ENCODE measurements at places on chromosomes 3 and 15. TPM values are rescaled to one million over a fixed set of nuclear protein-coding genes. Genes with fewer than 3 reads are reported as not detected.

DNA sequence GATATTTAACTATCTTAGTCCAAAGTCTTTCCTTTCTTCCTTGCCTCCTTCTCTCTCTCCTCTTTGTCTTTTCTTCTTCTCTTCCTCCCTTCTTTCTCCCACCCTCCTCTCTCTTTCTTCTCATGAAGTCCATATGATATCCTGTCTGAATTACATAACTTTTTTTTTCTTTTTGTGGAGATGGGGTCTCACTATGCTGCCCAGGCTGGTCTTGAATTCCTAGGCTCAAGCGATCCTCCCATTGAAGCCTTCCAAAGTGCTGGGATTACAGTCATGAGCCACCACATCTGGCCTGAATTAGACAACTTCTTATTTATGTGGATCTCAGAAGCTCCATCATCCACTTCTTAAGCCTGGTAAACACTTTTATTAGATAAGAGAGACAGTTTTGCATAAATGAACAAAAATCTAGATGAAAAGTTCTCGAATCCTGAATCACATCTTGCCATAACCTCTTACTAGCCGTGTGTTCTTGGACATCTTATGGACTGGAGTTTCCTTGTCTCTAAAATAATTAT, 206.5 kb downstream of the LPP start:
- DNase-seq = no peak

The SCN5A gene
- polyA plus RNA-seq = not detected

DNA sequence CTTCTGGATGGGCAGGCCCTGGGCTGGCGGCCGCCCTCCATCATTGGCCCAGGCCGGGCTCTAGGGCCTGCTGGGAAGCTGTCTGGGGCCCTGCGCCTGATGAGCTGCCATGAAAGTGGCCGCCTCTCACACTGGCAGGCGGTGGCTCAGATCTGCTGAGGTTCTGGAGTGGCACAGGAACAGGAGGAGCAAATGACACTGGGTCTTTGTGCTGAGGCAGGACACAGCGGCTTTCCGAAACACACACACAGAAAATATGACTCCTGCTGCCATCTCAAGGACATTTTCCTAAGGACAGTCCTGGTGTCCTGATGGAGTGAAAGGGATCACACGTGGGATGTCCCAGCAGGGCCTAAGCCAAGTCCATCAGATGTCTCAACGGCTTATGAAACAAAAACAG, 103.5 kb downstream of the NUP210 start:
- DNase-seq = no peak

DNA sequence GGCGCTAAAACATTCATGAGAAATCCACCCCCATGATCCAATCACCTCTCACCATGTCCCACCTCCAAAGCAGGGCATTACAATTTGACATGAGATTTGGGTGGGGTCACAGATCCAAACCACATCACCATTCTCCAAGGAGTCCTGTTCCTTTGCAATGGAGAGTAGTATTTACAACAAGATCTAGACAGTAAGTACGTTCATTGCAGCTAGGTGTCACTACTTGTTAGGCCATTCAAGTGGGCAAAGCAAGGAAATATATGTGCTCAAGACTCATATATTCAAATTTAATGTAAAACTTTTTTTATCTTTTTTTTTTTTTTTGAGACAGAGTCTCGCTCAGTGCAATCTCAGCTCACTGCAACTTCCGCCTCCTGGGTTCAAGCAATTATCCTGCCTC, 79.3 kb downstream of the AQP9 start:
- no peak for DNase-seq

The SOX14 gene
- not detected for polyA plus RNA-seq

- no peak for DNase-seq
These were observed 174.1 kb downstream of the UACA start for GRCh38 chr15:70589221-70589620.

GRCh38 chr15:74468341-74469032, 7.5 kb upstream of the UBL7 start:
- no peak for DNase-seq

The EIF2B5 gene
- 50.2 TPM for polyA plus RNA-seq

GRCh38 chr15:31358163-31358562, 31.5 kb downstream of the KLF13 start:
- DNase-seq = no peak

GRCh38 chr15:92494806-92495336, 101.2 kb downstream of the ST8SIA2 start:
- DNase-seq = no peak

The MASP1 gene
- not detected for polyA plus RNA-seq

DNA sequence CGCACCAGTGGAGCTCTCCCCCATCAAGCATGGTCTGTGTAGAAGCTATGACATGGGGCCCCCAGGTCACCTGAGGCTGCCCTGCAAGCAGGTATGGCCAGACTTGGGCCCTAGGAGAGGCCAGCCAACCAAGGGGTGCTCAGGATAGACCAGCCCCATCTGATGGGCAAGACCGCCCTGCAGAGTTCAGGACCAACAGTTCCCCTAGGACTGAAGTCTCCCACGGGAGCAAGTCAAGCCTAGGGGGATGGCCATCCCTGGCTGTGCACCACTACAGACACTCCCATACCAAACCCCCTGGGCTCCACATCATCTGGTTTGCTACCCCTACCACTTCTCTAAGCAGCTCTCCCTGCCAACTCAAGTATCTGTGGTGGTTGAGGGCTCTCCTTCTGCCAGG, 142.2 kb upstream of the MANF start:
- no peak for DNase-seq

DNA sequence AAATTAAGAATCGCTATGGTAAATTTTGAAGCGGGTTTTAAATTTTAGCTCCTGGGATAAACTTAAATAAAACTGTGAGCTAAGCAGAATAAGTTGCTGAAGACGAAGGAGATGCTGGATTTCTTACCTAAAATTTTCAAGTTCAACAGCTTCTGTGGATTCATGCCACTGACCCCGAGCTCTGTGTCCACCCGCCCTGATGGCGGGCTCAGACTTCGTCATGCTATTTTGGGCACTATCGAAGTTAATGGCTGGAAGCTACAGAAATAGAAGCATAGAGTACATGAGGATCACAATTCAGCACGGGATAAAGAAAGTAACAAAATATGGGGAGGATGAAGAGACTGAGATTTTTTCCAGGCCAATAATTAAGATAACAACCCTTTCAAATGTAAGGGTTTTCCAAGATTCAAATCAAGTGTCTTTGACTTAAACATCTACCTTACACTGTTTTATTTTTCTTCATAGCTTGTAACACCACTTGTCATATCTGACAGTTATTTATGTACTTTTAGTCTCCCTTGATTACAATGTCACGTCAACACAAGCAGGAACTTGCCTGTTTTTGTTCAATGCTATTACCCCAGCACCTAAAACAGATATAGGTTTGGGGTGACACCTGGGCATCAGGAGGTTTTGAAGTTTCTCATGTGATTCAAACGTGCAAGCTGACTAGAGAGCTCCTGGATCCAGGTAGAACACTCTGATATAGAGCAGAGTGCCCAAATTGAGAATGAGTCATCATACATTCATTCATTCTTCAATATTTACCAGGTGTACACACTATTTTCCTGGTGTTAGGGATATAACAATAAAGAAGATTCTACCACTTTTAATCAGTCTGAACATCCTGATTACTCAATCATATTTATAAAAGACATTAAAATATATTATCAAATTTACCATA, 23.0 kb downstream of the NEK10 start:
- no peak for DNase-seq

DNA sequence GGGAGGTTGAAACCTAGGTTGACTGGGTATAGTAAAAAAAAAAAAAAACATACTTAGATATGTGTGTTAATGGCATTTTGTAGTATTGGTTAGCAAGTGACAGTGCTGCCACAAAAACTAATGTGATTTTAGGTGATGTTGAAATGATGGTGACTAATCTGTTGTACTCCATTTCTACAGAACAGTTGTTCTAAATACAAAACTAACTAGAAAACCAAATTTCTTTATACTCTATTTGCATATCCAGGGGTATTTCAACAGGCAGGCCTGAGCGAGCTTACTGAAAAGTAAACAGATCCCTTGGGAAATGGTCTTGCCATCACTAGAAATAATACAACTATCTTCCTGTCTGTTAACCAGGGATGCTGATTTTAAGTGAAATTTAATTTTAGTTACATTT, 20.5 kb downstream of the TSC22D2 start:
- DNase-seq = no peak

GRCh38 chr15:95737060-95737459, 593.4 kb upstream of the NR2F2 start:
- no peak for DNase-seq

The LRRC31 gene
- polyA plus RNA-seq = not detected

- no peak for DNase-seq
These were observed 652.4 kb upstream of the NAALADL2 start for GRCh38 chr3:174206607-174207192.

- no peak for DNase-seq
These were observed 17.2 kb downstream of the RASGRP1 start for GRCh38 chr15:38547255-38547997.

DNA sequence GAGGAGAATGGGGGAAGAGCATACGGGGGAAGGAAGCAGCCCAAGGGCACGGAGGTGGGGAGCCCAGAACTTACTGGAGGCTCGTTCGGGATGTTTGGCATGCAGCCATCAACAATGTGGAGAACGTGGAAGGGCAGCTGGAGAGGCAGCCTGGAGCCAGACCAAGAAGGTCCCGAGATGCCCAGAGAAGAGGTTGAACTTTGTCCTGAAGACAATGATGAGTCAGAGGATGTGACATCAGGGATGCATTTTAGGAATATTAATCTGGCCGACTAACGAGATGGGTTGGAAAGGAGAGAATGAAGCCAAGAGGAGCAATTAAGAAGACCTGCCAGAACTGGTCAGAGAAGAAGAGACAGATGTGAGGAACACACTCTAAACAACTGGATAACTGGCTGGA, 98.2 kb downstream of the SRGAP3 start:
- no peak for DNase-seq

DNA sequence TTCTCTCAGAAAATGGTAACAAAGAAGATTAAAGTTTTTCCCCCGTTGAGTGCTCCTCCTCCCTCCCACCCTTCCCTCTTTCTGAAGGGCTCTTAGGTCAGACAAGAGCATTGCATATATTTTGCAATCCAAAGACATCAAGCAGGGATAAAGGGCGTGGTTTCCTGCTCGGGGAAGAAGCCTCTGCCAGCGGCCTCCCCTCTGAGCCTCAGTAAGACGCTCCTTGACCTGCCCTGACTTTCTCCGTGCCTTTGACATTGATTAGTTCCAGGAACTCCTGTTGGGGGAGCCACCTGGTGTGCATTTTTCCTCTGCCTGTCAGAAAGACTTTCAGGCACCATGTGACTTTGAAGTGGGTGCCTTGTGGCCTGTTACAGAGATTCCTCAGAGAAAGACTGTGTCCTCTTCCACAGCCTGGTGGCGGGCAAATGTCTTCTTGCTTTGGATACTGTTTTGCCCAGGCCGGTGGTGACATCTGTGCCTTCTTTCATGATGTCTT, 87.2 kb upstream of the TBL1XR1 start:
- DNase-seq = no peak

The LSAMP gene
- not detected for polyA plus RNA-seq

- DNase-seq = peak; percentile 13
These were observed 34.3 kb downstream of the STT3B start for GRCh38 chr3:31567036-31567435.

GRCh38 chr3:72163809-72164634, 379.1 kb upstream of the PROK2 start:
- DNase-seq = no peak

DNA sequence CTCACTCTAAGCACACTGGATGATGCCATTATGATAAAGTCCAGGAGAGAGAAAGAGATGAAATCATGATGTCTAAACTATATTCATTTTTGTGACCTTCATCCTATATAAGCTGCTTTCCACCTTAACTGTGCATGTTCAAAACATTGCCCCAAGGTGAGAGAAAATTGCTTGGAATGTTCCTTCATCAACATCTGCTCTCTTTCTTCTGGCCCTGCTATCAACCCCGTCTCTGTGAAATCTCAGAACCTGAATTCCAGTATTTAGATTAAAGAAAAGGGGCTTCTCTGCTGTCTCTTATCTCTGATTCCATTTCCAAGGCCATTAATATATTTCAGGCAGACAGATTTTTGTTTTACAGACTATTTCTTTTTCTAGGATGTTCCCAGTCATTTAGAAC, 47.3 kb upstream of the PHLDB2 start:
- no peak for DNase-seq

DNA sequence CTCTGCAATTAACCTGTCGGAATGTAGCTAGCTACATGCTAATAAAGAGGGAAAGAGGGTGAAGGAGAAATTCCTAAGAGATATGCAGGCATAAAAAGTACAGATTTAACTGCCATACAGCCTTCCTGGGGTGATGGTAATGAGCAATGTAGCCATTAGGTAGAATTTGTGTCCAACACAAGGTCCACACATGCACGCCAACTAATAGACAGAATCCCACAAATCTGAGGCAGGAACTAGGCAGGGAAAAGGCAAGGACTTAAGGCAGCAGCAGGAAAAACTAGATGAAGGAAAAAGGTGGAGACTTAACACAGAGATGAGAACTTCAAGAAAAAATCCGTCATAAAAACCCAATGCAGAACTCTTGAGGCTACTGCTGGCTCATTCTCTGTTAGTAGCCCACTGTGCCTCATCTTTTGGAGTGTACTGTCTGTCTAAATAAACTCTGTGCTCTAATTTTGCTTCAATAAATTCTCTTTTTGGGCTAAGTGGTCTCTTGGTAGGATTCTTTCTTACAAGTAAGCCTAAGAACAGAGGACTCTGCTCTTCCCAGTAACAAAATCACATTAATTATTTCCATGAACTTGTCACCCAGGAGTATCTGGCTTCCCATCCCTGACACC, 81.5 kb downstream of the BTLA start:
- DNase-seq = no peak

The PRSS50 gene
- polyA plus RNA-seq = not detected

- DNase-seq = no peak
These were observed 24.1 kb downstream of the PRR20G start for GRCh38 chr3:127263586-127264231.

DNA sequence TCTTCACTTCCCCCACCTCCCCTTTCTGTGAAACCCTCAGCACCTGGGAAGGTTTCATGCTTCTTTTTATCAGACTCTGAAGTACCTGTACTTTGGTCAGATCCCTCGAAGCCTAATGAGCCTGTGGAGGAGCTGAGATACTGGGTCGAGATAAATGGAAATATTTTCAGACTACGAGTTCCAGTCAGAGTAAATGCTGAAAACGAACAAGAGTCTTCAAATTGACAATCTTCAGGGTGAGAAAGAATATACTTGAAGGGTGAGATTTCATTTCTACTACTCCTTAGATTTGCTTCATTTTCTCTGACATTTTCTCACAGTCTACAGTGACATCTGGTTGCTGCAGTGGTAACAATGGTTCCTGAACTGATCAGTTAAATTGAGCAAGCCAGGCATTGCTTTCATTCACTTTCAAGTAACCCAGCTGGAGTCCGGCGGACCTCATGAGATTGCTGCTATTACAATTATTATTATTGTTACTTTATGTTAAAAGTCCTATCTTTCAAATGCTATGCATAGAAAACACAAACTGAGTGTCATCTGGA, 337.2 kb downstream of the VGLL3 start:
- DNase-seq = no peak

DNA sequence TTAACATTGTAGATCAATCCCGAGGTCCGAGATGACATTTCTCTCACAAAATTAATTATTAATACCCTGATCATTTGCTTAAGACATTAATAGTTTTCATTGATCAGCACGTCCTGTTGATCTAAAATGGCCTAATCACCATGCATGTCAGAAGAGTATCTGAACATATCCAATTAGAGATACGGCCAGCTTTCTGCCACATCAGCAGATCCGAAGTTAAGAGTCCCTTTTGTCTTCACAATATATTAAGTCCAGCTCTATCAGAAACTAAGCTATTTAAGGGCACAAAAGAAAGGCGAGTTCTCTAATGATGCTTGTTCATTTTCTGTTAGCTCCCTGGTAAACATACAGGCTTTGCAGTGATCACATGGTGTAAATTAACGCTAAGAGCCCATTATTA, 470.3 kb downstream of the CNTN4 start:
- DNase-seq = no peak

The CLDN16 gene
- not detected for polyA plus RNA-seq
